ENCODE measurements at places on chromosomes 5 and 9.

DNA sequence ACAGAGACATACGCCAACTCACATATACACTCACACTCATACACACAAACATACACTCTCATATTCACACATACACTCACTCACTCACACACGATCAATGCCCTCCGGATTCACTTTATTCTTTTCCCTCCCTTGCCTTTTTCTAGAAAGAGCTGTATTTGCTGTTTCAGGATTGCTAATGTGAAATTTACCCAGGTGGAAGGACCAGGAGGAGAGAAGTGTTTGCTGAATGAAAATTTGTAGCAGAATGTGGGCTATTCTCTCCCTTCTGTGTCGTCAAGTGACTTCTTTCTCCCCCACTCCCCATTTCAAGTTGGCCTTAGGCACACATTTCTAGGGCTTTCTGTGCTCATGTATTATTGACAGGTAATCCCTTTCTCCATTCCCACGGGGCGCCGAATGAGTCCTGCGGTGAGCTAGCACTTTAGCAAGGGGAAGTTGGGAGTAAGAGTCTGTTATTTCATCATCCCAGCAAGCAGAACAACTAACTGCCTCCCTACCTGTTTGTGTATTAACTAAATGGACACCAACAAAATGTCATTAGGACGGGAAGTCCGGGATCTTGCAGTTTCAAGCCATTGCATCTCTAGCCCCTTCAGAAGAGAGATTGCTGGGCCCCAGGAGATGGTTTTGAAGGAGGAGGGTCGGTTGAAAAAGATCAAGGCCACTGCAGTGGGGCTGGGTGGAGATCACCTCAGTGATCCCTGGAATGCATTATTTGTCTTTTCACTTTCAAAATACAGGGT lies 97.1 kb upstream of the TAF11L2 start:
- DNase-seq: no peak

DNA sequence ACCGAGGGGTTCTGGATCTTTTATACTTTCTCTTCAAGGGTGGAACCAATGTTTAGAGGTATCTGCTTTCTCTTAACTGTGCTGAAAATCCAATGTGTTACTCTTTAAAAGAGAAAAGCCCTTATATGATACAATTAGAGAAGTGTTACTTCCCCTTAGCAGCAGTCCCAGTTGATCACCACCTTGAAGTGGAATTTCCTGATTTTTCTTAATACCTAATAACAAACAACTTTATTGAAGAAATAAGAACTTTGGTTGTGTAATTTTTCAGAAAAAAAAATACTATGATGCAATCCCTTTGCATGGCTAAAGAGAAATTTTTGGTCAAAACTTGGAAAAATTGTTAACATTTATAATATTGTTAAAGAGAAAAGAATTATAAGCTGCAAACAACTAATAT lies 24.7 kb downstream of the SLC1A3 start:
- no peak for DNase-seq

GRCh38 chr9:72661401-72662135 lies 140.2 kb downstream of the TMC1 start:
- no peak for DNase-seq

DNA sequence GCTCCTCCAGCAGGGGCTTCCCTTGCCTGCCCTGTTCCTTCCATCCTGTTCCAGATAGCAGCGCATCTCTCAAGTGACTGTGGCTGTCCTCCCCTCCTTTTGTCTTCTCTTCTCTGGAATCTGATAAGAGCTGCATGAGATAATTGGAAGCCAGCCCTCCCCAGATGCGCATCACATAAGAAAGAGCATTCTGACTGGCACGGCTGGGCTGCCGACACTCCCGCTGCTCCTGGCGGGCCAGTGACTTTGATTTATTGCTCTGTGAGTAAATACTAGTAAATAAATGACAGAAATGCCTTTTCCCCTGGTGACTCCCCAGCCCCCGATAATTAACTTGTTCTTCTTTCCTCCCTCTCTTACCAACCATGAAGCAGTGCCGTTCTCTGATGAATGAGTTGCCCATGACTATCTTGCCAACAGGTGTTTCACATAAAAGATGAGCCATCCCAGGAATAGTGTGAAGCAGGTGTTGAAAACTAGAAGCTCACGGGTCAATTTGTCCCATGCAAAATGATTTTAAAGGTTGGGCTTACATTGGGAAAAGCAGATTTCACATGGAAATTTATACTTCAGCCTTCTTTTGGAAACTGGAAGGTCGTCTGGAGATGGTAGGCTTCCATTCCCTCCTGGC lies 212.3 kb downstream of the ERCC6L2 start:
- no peak for DNase-seq

DNA sequence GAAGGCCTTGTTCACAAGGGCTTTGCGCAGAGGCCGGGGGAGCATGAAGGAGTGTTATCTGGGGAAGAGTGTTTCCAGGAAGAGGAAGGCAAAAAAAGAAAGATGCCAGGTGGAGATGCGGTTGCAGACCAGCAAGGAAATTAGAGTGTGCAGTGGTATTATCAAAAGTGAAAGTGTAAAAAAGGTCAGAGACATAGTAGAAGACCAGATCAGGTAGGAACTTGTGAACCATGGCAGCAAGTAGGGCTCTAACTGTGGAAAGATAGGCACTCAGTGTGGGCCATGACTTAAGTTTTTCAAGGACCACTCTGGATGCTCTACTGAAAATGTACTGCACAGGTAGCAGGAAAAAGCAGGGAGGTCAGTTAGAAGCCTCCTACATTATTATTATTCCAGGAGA lies 90.1 kb upstream of the SPOCK1 start:
- no peak for DNase-seq

DNA sequence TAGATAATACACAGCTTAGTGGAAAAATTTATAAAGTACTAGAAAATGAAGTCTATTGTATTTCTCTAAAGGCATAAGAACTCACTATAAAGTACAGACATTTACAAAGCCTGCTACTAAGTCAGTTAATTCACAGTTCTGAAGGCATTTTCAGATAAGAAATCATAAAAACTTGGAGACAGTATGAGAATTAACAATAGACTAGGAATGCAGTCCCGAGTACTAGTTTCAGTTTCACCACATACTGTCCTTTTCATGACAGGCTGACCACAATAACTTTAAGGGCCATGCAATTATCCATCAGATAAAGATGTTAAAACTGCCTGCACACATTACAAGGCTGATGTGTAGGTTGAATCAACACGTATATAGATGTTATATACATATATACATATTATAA lies 362.6 kb upstream of the SMC2 start:
- no peak for DNase-seq

DNA sequence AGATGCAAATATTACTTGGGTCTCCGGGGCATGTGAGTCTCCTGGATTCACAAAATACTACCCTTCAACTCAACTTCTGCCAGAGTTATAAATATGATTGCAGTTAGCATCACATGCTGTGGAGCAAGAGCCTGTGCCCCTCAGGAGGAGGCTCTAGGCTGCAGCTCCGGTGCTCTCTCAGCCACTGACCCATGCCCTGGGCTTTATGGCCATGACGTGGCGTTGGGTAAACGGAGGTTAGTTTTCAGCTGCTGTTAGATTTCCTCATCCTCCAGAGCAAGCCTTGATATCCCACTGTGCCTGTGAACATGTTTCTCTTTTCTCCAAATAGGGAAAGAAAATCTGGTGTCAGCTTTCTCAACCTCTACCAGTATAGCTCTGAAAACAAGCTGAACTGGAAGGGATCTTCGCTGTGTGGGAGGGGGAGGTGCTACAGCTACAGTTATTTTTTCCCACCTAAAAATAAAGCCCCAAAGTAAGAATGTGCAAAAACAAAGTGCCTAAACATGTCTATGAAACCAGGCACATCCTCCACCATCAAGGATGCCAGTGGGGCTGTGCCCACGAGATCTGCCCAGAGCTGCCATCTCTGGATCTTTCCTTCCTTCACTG lies 124.4 kb upstream of the GPR151 start:
- no peak for DNase-seq

DNA sequence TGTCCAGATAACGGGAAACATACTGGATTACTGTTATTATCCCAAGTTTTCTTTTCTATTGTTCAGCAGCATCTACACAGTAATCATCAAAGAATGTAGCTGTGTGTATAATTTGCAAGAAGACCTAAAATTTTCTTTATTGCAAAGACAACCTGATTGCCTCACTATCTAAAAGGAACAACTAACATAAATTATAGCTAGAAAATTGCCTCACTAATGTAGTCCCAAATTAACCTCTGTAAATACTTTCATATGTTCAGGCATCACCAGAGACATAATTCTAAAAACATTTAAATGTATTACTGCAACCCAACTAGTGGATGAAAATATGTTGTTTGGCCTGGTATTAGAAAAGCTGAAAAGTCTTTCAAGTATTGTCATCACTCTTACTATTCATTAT lies 275.4 kb downstream of the CDH12 start:
- DNase-seq: no peak

DNA sequence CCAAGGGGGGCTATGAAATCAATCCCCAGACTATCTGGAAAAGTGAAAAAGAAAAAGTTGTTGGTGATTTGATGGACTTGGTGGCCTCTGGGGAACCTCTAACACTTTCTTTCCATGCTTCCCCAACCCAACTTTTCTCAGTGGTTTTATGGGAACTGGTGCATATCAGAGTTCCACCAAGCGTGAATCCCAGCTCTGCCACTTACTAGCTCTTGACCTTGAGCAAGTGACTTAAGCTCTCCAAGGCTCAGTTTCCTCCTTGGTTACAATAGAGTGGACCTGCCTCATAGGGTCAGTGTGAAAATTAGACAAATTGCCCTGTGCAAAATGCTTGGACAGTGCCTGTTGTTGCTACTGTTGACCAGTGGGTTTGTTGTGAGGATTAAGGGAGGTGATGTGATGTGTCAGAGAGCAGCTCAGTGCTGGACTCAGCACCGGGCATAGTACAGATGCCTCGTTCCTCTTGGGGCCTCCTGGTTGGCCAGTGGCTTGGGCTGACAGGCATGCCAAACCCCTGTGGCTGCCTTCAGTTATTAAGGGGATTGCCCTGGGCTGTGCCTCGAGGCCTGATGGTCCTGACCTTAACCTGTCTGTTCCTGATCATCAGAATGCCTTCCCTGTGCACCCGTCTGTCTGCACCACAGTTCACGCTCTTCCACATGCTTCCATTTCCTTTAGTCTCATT lies 49.3 kb downstream of the COL15A1 start:
- no peak for DNase-seq

GRCh38 chr5:117094114-117094815 lies 519.6 kb upstream of the SEMA6A start:
- DNase-seq: no peak

DNA sequence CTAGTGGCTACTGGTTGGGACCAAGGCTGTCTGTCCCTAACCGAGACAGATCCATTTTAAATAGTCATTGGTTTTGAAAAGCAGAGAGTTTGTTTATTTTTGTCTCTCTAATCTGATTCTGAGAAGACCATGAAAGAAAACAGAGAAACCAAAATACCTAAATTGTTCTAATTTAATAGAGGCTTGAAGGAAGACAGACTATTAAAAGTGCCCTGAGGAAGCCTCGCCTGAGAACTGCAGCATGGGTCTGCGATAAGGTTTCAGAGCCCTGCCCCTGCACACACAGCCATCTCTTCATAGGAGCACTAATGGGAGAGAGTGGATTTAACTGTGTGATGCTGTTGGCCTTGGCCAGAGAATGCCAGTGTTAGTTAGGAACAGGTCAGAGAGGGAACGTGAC lies 175.5 kb upstream of the SV2C start:
- no peak for DNase-seq
